Thymus (tissue), 14 donors: ENCODE measurements at places on chromosomes 1 and 21. TPM values are rescaled to one million over a fixed set of nuclear protein-coding genes. Genes with fewer than 3 reads are reported as not detected.

LRRN2 gene
- polyA plus RNA-seq = 3.0 TPM

CHODL gene
- polyA plus RNA-seq = 0.66 TPM

LORICRIN gene
- polyA plus RNA-seq = 8.6 TPM

IL12RB2 gene
- polyA plus RNA-seq = 1.3 TPM

IQCC gene
- polyA plus RNA-seq = 2.8 TPM

OR1C1 gene
- polyA plus RNA-seq = not detected

CITED4 gene
- 6.8 TPM for polyA plus RNA-seq

TSPAN1 gene
- 6.9 TPM for polyA plus RNA-seq

HNRNPCL2 gene
- 0.14 TPM for polyA plus RNA-seq

DNA sequence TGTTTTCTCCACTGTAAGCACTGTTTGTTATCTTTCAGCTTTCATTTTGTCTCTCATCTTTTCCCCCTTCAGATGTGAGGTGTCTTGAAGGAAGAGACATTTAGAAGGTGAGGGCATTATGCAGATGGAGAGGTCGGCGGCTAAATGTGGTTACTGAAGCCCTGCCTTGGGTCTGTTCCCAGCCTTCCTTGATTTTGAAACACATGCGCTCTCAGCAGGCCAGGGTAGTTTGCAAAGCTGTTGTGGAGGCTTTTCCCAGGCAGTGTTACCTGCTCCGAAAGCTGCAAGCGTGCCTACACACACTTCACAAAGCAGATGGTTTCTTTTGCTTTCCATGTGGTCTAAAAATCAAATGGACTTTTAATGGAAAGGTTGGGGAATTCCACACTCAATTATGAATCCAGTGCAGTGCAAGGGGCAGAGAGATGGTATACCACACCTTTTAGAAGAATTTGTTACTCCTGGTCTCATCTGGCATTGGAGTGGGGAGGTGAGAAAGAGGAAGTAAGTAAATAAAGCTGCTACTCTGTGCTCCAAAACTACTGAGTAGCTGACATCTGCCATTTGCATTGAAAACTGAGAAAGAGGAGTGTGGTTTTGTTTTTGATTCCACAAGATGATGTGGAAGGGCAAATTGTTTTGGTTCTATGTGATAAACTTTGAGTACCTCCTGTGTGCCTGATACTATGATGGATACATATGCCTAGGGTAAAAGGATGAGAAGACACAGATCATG is 91.9 kb downstream of the NFIA start:
- DNase-seq = no peak
- H3K4me1 ChIP-seq = no peaks in the 10 kb centered on the region
- H3K4me3 ChIP-seq = no peak overlapping the region
- H3K36me3 ChIP-seq = no peaks in the 10 kb centered on the region

DNA sequence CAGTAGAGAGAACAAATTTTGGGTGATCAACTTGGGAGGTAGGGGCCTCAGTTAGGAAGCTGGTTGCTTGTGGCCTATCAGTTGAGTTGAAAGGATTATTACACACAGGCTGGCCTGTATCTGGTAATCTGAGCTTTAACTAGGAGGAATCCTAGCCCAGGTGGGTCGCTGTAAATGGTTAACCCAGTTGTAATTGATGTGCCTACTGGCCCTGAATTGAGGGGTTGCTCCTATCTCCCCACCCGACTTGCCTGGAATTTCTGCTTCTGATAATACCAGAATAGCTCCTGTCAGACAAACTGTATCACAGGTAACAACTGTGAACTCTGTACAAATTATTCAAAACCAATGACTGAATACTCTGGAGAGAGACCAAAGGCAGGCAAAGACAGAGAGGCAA is 210.4 kb upstream of the RUNX1 start:
- no peak for DNase-seq
- H3K36me3 ChIP-seq = no peaks in the 10 kb centered on the region
- H3K27me3 ChIP-seq = no peaks in the 10 kb centered on the region
- H3K4me1 ChIP-seq = no peaks in the 10 kb centered on the region

DNA sequence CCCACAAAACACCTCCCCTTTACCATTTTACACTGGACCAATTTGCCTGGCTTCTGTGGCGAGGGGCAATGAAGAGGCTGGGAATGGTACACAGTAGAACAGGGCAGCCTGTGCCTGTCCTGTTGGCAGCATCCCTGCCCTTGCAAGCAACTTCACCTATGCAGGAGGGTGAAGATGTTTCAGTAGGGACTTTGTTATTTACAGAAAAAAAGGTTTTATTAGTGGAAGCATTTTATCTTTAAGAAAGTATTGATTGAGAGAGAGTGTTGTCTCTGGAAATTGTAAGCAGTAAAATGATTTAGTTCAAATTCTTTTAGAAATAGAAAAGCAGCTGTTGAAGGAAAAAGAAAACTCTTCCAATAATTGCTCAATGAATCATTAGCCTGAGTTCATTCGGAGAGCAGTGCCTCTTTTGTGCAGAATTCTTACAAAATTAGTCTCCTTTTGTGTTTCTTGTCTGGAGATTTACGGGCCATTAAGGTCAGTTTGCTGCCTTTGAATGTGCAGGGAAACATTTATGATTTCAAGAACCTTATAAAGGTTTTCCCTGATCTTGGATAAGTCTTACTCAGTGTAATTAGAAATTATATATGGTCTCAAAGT is 49.1 kb downstream of the HHAT start:
- H3K27ac ChIP-seq = no peak overlapping the region
- H3K36me3 ChIP-seq = no peaks in the 10 kb centered on the region
- H3K27me3 ChIP-seq = no peaks in the 10 kb centered on the region
- H3K4me1 ChIP-seq = no peaks in the 10 kb centered on the region
- H3K4me3 ChIP-seq = no peak overlapping the region

DNA sequence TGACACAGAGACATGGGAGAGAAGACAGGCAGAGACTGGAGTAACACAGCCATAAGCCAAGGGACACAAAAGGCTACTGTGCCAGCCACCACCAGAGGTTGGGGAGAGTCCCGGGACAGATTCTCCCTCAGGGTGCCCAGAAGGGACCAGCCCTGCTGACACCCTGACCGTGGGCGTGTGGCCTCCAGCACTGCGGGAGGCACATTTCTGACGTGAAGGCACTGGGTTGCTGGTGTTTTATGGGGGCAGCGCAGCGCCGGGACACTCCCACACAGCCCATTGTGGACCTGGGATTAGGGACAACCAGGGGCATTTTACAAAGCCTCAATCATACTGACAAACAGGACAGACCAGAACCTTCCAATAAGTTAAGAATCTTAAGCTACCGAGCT is 26.2 kb downstream of the PRDM15 start:
- DNase-seq = no peak

GRCh38 chr1:18128298-18128697 is 20.7 kb downstream of the IGSF21 start:
- no peak for DNase-seq
- no peak overlapping the region for H3K4me3 ChIP-seq
- H3K27ac ChIP-seq = no peak overlapping the region
- no peaks in the 10 kb centered on the region for H3K27me3 ChIP-seq
- H3K36me3 ChIP-seq = no peaks in the 10 kb centered on the region

DNA sequence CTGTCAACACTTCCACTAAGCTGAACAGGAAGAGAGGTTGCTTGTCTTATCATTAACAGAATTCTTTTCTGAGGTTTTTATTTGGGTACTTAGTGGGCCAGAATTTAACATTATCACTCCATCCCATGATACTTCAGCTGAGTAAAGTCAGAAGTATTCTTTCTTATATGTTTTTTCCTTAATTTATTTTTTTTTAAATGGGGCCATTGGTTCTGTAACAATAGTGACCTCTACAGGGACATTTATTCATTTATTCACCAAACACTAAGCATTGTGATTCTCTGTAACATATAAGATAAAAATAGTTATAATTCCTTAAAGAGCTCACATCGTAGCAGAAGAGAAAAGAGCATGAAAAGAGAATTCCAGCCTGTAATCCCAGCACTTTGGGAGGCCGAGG is 9.8 kb downstream of the GREM2 start:
- no peaks in the 10 kb centered on the region for H3K4me1 ChIP-seq
- no peak overlapping the region for H3K4me3 ChIP-seq
- H3K36me3 ChIP-seq = no peaks in the 10 kb centered on the region
- H3K27ac ChIP-seq = no peak overlapping the region
- no peak for DNase-seq

DNA sequence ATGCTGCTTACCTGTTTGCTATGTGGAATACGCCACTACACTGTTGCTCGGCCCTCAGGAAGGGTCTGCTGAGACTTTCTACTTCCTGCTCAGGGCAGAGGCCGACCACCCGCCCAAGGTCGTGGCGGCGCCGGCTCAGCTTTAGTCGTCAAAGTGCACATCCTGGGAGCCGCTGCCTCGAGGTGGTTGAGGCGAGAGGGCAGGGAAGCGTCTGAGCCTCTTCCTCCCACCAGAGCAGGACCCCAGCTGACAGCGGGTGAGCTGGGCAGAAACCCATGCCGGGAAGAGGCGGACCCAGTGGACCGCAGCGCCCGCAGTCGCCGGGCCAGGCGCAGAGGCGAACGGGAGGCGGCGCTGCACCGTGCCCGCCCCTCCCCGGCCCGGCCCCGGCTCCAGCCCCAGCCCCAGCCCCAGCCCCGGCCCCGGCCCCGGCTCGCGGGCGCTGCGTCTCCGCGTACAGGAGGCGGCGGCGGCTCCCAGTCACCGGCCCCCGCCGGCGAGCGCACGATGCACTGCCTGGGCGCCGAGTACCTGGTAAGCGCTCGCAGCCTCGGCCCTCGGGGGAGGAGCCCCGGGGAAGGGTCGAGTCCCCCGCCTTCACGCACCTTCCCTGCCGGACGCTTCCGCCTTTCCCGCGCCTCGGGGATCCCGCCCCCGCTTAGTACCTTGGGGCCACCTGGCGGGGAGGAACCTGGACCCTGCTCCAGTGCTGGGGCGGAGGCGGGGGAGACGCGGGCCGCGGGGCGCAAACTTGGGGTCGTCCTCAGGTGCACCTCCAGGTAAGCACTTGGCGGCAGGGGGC is at the start of gene SLC44A3:
SLC44A3 (plus strand) TSS at position 413 of the 802 bp plus-strand sequence; CDS start at position 508, 95 bp downstream.
- no peaks in the 10 kb centered on the region for H3K4me1 ChIP-seq
- no peaks in the 10 kb centered on the region for H3K36me3 ChIP-seq
- H3K27ac ChIP-seq = no peak within 1 kb of the TSS
- H3K4me3 ChIP-seq = peak within 1 kb of the TSS; percentile 43
- H3K27me3 ChIP-seq = peaks cover 43% of the 10 kb centered on the region
- no peak for DNase-seq

GRCh38 chr1:9127395-9128165 is 1.3 kb downstream of the GPR157 start:
- peaks cover 17% of the 10 kb centered on the region for H3K27me3 ChIP-seq
- DNase-seq = no peak
- peaks cover 21% of the 10 kb centered on the region for H3K4me1 ChIP-seq
- H3K36me3 ChIP-seq = no peaks in the 10 kb centered on the region

GRCh38 chr1:68819190-68819829 is 322.4 kb upstream of the DEPDC1 start:
- H3K4me3 ChIP-seq = no peak overlapping the region
- no peak overlapping the region for H3K27ac ChIP-seq
- no peak for DNase-seq
- H3K4me1 ChIP-seq = no peaks in the 10 kb centered on the region
- no peaks in the 10 kb centered on the region for H3K36me3 ChIP-seq

GRCh38 chr1:87410776-87411480 is 82.2 kb downstream of the LMO4 start:
- no peak overlapping the region for H3K4me3 ChIP-seq
- no peaks in the 10 kb centered on the region for H3K36me3 ChIP-seq
- no peaks in the 10 kb centered on the region for H3K4me1 ChIP-seq

- H3K36me3 ChIP-seq = no peaks in the 10 kb centered on the region
- DNase-seq = no peak
- peaks cover 11% of the 10 kb centered on the region for H3K4me1 ChIP-seq
- no peak overlapping the region for H3K4me3 ChIP-seq
Measured at GRCh38 chr1:3375245-3375644, 79.2 kb upstream of the ARHGEF16 start.

GRCh38 chr1:54012008-54012325 is 6.0 kb downstream of the LDLRAD1 start:
- no peaks in the 10 kb centered on the region for H3K36me3 ChIP-seq
- no peaks in the 10 kb centered on the region for H3K4me1 ChIP-seq
- H3K27ac ChIP-seq = no peak overlapping the region
- H3K4me3 ChIP-seq = no peak overlapping the region
- no peaks in the 10 kb centered on the region for H3K27me3 ChIP-seq
- DNase-seq = no peak

- no peak for DNase-seq
- no peak overlapping the region for H3K4me3 ChIP-seq
- H3K27me3 ChIP-seq = no peaks in the 10 kb centered on the region
- H3K4me1 ChIP-seq = no peaks in the 10 kb centered on the region
- H3K36me3 ChIP-seq = no peaks in the 10 kb centered on the region
Measured at GRCh38 chr1:164504749-164505148, 54.2 kb upstream of the PBX1 start.

DNA sequence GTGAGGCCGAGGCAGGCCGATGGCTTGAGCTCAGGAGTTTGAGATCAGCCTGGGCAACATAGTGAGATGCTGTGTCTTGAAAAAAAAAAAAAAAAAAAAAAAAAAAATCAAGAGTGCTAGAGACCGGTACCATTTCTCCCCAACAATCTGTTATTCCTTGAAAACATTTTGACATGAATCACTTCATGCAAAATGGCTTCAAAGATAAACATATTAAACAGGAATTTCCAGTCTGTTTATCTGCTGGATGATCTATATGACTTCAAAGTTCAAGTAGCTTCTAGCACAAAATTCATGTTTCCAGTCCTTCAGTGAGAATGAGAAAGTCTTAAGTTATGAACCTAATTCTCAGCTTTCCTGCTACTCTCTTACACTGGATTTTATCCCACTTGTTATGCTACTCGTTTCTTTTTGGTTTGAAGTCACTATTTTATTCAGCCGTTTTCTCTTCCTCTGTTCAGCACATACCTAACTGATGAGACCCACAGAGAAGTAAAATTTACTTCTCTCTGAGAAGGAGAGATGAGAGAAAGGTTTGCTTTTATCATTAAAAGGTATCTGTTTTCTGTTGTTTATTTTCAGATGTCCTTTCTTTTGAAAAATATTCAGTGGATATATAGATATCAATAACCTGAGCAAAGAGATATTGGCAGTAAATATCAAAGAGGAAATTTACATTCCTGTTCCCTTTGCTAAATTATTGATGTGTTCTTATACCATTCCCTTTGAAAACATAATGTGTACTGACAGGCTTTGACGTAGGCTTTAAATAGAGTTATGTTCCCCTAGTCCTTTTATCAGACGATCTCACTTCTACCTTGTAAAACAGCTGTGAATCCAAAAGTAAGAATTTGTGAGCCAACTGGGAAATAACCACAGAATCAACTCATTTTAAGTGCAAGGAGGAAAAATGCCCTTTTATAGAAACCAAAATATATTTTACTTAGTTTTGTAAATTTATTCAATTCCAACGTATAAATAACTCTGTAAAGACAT is 38.2 kb downstream of the CD46 start:
- H3K36me3 ChIP-seq = peaks cover 31% of the 10 kb centered on the region
- no peak overlapping the region for H3K4me3 ChIP-seq
- no peaks in the 10 kb centered on the region for H3K4me1 ChIP-seq
- DNase-seq = no peak

- no peak overlapping the region for H3K27ac ChIP-seq
- H3K27me3 ChIP-seq = no peaks in the 10 kb centered on the region
- no peaks in the 10 kb centered on the region for H3K36me3 ChIP-seq
- H3K4me1 ChIP-seq = no peaks in the 10 kb centered on the region
- DNase-seq = no peak
Measured at GRCh38 chr1:119364640-119365039, 3.9 kb upstream of the HAO2 start.

- no peak overlapping the region for H3K27ac ChIP-seq
- no peaks in the 10 kb centered on the region for H3K36me3 ChIP-seq
- DNase-seq = no peak
- no peak overlapping the region for H3K4me3 ChIP-seq
- H3K27me3 ChIP-seq = no peaks in the 10 kb centered on the region
- no peaks in the 10 kb centered on the region for H3K4me1 ChIP-seq
Measured at GRCh38 chr1:30275926-30276764, 447.2 kb downstream of the MATN1 start.

GRCh38 chr1:190320952-190321351 is 156.7 kb downstream of the BRINP3 start:
- no peaks in the 10 kb centered on the region for H3K27me3 ChIP-seq
- no peaks in the 10 kb centered on the region for H3K4me1 ChIP-seq
- DNase-seq = no peak
- H3K36me3 ChIP-seq = no peaks in the 10 kb centered on the region
- H3K27ac ChIP-seq = no peak overlapping the region
- H3K4me3 ChIP-seq = no peak overlapping the region
